Frontal cortex (tissue), 4 donors: ENCODE measurements at places on chromosomes 11 and 22. TPM values are rescaled to one million over a fixed set of nuclear protein-coding genes. Genes with fewer than 3 reads are reported as not detected.

DNA sequence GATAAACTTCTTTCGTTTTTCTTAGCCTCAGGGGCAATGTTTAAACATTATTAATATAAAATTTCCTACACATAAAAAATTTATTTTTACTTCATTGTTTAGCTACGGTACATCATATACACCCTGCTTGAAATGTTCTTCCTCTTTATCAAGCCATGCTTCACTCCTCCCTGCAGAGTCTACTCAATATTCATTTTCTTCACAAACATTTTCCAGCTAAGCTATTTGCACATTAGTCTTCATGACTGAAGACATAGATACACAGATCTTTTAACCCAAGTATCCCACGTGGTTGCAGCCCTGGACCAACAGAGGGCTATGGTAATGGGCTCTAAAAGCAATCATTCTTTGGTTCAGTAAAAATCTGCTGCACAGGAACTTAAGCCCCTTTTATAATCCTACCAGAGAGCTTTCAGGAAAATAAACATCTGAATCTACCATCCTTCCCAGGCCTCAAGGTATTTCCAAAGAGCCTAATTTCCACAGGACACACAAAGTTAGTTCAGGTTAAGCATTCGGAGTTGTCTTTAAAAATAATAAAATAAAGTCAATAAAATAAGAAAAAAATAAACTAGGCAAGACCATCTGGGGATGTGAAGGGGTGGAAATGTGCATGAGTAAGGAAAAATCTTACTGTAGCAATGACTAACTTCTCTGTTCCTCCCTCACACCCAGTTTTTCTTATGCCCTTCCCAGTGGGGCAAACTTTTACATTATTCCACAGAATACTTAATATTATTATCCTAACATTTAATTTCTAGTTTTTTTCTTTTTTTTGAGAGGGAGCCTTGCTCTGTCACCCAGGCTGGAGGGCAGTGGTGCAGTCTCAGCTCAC, 21.6 kb upstream of the OR6X1 start:
- no peak for DNase-seq

DNA sequence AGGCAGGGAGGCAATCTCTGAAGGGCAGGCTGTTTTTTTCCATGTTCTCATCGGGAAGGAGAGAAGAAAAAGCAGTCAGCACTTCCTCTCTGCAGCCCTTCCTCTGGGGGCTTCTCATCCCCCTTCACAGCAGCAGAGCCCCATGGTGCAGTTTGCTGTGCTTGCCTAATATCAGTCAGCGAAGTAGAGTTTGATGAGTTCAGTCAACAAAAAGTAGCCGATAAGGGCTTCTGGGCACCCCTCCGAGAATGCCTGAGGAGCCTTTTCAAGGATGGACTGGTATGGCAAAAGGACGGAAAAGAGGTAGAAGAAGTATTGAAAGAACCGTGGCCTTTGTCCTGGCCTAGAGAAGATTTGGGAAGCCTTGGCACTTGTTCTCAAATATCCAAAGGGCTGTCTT, 55.6 kb downstream of the NAV2 start:
- DNase-seq: no peak

The RFPL1 gene
- under 0.01 TPM for total RNA-seq

The IFITM10 gene
- total RNA-seq: 0.41 TPM

The CTSC gene
- 11.0 TPM for total RNA-seq

- DNase-seq: no peak
These were observed 6.9 kb upstream of the ACR start for GRCh38 chr22:50730941-50731661.
